ENCODE measurements at places on chromosomes 6 and 20.

- DNase-seq, result no peak
- no peak overlapping the region for H3K27ac ChIP-seq
- no peak overlapping the region for H3K4me3 ChIP-seq
- peaks cover 5% of the 10 kb centered on the region for H3K4me1 ChIP-seq
- peaks cover 18% of the 10 kb centered on the region for H3K27me3 ChIP-seq
- no peaks in the 10 kb centered on the region for H3K36me3 ChIP-seq
Observed at GRCh38 chr6:138116661-138116999, 9.4 kb upstream of the PERP start.

GRCh38 chr6:104183816-104184435 is 675.8 kb downstream of the HACE1 start:
- no peaks in the 10 kb centered on the region for H3K36me3 ChIP-seq
- no peak overlapping the region for H3K4me3 ChIP-seq
- H3K4me1 ChIP-seq, result no peaks in the 10 kb centered on the region
- no peak overlapping the region for H3K27ac ChIP-seq
- DNase-seq, result no peak

DNA sequence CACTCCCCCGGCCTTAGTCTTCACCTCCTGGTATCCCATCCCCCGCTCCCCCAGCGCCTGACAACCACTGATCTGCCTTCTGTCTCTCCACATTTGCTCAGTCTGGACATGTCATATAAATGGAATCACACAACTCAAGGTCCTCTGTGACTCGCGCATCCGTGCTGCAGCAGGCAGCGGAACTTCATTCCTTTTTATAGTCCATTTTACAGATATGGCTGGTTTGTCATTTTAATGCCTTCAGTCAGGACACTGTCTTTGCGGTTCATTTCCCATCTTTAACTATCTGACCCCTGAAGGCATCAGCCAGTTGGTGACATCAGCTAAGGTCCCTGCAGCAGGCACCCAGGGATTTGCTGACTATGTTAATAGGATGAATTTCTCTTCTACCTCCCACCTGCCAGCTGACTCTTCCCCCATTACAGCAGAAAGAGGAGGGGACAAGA is 125.7 kb downstream of the ZMYND8 start:
- no peaks in the 10 kb centered on the region for H3K4me1 ChIP-seq
- no peak for DNase-seq
- peak overlapping the region; percentile 6 for H3K27ac ChIP-seq
- no peak overlapping the region for H3K4me3 ChIP-seq

DNA sequence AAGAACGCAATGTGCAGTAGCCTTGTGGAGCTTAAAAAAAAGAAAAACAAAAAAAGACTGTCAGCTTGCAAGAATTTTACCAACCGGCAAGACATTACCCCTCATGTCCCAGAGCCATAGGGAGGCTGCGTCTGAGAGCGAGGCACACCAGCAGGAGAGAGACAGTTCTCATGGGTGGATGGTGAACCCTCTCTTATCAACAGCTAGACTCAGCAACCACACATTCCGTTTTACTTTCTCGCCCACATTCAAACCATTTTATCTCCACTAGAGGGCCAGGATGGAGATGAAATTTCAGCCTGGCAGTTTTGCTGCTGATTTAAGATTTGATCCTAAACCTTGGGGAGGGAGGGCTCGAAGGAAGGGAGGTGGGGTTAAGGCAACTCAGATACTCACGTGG is 247.0 kb downstream of the ATXN1 start:
- H3K27ac ChIP-seq, result peak overlapping the region; percentile 49
- H3K27me3 ChIP-seq, result no peaks in the 10 kb centered on the region
- peaks cover 46% of the 10 kb centered on the region for H3K36me3 ChIP-seq
- H3K4me3 ChIP-seq, result no peak overlapping the region
- peaks cover 65% of the 10 kb centered on the region for H3K4me1 ChIP-seq
- no peak for DNase-seq

DNA sequence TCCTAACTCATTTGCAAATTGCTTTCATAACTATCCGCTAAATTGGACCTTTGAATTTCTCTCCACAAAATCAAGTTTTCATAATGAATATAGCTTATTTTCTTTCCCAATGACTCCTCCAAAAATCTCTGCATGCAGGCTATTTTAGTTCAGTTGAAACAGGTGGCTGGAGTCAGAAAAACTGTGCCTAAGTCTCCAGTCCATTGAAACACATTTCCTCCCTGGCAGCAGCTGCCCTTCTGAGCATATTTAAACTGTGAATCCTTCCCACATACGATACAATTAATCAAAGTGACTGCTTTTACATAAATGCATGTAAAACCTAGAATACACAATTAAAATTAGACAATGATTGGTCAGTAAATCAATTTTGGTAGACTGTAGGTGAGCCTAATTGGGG is 344.6 kb upstream of the MARCKS start:
- H3K4me1 ChIP-seq, result peaks cover 7% of the 10 kb centered on the region
- H3K4me3 ChIP-seq, result no peak overlapping the region
- H3K36me3 ChIP-seq, result no peaks in the 10 kb centered on the region
- no peak for DNase-seq
- peaks cover 8% of the 10 kb centered on the region for H3K27me3 ChIP-seq
- no peak overlapping the region for H3K27ac ChIP-seq

GRCh38 chr6:142927904-142928303 is 17.1 kb downstream of the HIVEP2 start:
- no peaks in the 10 kb centered on the region for H3K27me3 ChIP-seq
- DNase-seq, result no peak
- H3K4me1 ChIP-seq, result peaks cover 25% of the 10 kb centered on the region
- H3K4me3 ChIP-seq, result peak overlapping the region; percentile 87
- peak overlapping the region; percentile 25 for H3K27ac ChIP-seq

GRCh38 chr6:90199900-90200299 is 96.7 kb downstream of the BACH2 start:
- H3K4me3 ChIP-seq, result no peak overlapping the region
- H3K27ac ChIP-seq, result peak overlapping the region; percentile 38
- no peak for DNase-seq
- H3K27me3 ChIP-seq, result no peaks in the 10 kb centered on the region

- no peaks in the 10 kb centered on the region for H3K27me3 ChIP-seq
- no peak overlapping the region for H3K4me3 ChIP-seq
- peaks cover 33% of the 10 kb centered on the region for H3K36me3 ChIP-seq
- no peaks in the 10 kb centered on the region for H3K4me1 ChIP-seq
Observed at GRCh38 chr20:38776363-38776762, 28.1 kb downstream of the ACTR5 start.

DNA sequence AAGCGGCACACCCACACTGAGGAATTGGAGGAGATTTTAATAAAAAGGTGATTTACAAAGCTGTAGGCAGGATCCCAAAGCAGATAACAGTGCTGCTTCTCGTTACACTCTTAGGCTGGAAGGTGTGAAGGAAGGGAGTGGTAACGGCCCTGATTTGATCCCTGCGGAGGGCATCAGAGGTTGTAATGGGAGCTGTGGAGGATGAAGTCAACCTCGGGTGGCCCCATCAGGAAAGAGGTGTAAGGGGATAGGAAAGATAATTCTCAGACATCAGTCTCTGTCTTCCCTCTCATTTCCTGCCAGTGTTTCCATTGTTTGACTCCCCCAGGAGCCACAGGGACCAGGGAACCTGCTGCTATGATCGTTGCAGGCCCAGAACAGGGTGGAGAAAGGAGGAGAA is 245.7 kb upstream of the NOX3 start:
- no peaks in the 10 kb centered on the region for H3K36me3 ChIP-seq
- no peak overlapping the region for H3K27ac ChIP-seq
- H3K4me3 ChIP-seq, result no peak overlapping the region
- H3K4me1 ChIP-seq, result no peaks in the 10 kb centered on the region

- H3K36me3 ChIP-seq, result peaks cover 12% of the 10 kb centered on the region
- H3K4me1 ChIP-seq, result peaks cover 22% of the 10 kb centered on the region
- no peak overlapping the region for H3K27ac ChIP-seq
- H3K4me3 ChIP-seq, result peak overlapping the region; percentile 25
- DNase-seq, result no peak
Observed at GRCh38 chr6:142721215-142721920, 223.6 kb downstream of the HIVEP2 start.

- H3K27me3 ChIP-seq, result no peaks in the 10 kb centered on the region
- H3K27ac ChIP-seq, result no peak overlapping the region
- peaks cover 13% of the 10 kb centered on the region for H3K36me3 ChIP-seq
- H3K4me1 ChIP-seq, result peaks cover 13% of the 10 kb centered on the region
- H3K4me3 ChIP-seq, result no peak overlapping the region
- DNase-seq, result no peak
Observed at GRCh38 chr6:25089442-25089841, 153.7 kb upstream of the RIPOR2 start.

GRCh38 chr6:25691894-25692293 is 39.9 kb downstream of the SCGN start:
- no peak overlapping the region for H3K4me3 ChIP-seq
- no peak for DNase-seq
- H3K27ac ChIP-seq, result no peak overlapping the region

DNA sequence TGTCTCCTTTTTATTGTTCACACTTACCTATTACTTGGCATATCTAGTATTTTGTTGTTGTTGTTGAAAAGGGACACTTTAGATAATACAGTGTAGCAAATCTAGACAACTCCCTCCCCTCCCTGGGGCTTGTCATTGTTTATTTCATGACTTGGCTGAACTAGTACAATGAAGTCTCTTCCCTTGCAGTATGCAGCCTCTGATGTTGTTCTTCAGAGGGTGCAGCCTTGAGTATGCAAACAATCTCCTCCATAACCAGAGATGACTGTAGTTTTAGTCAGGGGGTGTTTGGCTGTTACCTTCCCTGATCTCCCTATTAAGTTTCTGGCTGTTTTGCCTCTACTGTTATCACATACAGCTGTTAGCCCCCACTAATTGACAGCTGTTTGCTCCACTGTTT is 315.4 kb upstream of the RUNX2 start:
- no peaks in the 10 kb centered on the region for H3K27me3 ChIP-seq
- peaks cover 29% of the 10 kb centered on the region for H3K36me3 ChIP-seq

GRCh38 chr6:139547122-139547776 is 172.8 kb upstream of the CITED2 start:
- DNase-seq, result no peak
- H3K27me3 ChIP-seq, result no peaks in the 10 kb centered on the region
- no peak overlapping the region for H3K4me3 ChIP-seq
- H3K27ac ChIP-seq, result no peak overlapping the region
- H3K36me3 ChIP-seq, result no peaks in the 10 kb centered on the region

DNA sequence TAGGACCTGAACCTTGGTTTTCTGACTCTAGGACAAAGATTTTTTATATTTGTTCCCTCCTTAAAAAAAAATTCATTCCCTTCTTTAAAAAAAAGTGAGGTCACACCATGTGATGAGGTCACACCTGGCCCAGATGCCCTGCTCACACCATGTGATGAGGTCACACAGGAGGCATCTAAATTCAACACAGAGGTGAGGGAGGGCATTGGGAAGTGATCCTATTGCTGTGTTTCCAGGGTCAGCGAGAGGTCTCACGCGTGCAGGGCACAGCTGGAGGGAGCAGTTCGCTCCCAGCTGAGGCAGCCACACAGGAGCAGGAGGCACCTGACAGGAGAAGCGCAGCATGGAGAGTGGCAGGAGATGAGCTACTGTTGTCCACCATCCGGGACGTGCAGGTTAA is 92.5 kb downstream of the SLC22A23 start:
- no peaks in the 10 kb centered on the region for H3K36me3 ChIP-seq
- H3K27me3 ChIP-seq, result peaks cover 19% of the 10 kb centered on the region
- H3K4me1 ChIP-seq, result peaks cover 24% of the 10 kb centered on the region
- no peak for DNase-seq
- no peak overlapping the region for H3K27ac ChIP-seq
- H3K4me3 ChIP-seq, result no peak overlapping the region

DNA sequence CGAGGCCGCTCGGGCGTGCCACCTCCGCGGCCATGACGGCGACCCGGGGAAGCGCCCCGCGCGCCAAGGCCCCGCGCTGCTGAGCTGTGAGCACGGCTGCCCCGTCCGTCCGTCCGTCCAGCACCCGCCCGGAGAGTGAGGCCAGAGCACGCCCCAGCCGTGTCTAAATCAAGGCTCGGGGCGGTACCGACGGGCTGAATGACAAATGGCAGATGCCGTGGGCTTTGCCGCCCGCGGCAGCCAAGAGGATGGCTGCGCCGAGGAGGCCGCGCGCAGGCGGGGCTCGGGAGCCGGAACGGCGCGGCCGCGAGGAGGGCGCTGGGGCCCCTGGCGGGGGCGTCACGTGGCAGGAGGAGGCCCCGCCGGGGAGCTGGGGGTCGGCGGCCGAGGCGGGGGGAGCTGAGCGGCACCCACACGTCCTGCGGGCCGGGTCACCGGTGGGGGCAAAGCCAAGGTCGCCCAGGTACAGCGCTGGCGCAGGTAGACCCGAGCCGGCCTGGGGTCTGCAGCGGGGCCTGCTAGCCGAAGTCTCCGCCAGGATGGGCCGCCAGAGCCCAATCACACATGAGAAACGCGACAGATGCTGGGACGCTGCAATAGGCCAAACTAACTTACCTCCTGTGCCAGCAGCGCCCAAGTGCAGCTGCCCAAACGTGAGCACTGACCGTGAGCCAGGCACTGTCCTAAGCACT is at the start of gene PLAGL1:
PLAGL1 (minus strand) TSS at position 140 of the 692 bp plus-strand sequence. CDS start 60,123 bp downstream, outside the sequence.
- H3K36me3 ChIP-seq, result peaks cover 23% of the 10 kb centered on the region
- H3K27ac ChIP-seq, result no peak within 1 kb of the TSS
- H3K4me1 ChIP-seq, result no peaks in the 10 kb centered on the region

- no peaks in the 10 kb centered on the region for H3K36me3 ChIP-seq
- no peak overlapping the region for H3K4me3 ChIP-seq
- no peaks in the 10 kb centered on the region for H3K4me1 ChIP-seq
- no peak overlapping the region for H3K27ac ChIP-seq
Observed at GRCh38 chr20:46951405-46951804, 56.8 kb downstream of the EYA2 start.

All from stimulated activated naive B cell treated with anti-CD40 and anti-IgM and Interleukin-4, amounts not matched to agents 10 μg/mL and 1 μg/mL and 100 μg/mL, for 72 hours (primary cell).